ENCODE measurements at places on chromosomes 7 and 10.

DNA sequence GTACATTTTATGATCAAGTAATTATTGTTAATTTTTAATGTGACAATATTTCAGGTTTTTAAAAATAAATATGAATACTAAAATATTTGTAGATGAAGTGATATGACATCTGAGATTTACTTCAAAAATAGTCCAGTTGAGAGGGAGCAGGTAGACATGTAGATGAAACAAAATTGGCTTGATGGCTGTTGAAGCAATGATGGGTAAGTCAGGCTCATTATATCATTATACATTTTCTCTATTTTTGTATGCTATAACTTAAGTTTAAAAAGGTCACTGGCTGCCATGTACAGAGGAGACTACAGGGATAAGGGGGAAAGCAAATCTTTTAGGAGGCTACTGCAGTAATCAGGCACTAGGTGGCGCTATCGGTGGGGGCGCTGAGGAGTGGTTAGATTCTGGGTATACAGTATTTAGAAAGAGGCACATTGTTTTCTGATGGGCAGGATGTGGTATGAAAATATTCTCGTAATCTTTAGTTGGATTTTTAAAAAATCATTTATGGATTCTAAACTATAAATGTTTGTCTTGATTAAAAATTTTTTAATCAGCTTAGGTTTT, 189.8 kb upstream of the IMMP2L start:
- H3K27me3 ChIP-seq = no peaks in the 10 kb centered on the region
- no peaks in the 10 kb centered on the region for H3K36me3 ChIP-seq
- H3K4me3 ChIP-seq = no peak overlapping the region

DNA sequence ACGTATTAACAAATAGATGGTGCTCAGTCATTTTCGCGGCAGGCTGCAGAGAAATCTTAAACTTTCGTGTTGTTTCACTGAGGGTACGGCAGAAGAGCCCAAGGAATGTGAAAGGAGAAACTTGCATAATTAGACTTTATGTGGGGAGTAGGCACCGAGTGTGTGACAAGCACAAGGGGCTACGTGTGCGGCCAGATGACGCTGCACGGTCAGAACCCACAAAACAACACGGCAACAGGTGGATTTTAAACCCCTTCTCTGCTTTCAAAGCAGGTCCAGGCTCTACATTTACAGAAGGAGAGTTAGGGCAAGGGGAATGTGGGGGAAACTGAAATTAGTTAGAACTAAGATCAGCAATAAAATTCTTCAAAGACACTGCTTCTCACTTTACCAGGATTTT, 392 bp upstream of the UCN3 start:
- no peaks in the 10 kb centered on the region for H3K36me3 ChIP-seq
- H3K4me1 ChIP-seq = no peaks in the 10 kb centered on the region
- H3K27me3 ChIP-seq = peaks cover 32% of the 10 kb centered on the region
- no peak for DNase-seq
- no peak overlapping the region for H3K27ac ChIP-seq
- no peak overlapping the region for H3K4me3 ChIP-seq

DNA sequence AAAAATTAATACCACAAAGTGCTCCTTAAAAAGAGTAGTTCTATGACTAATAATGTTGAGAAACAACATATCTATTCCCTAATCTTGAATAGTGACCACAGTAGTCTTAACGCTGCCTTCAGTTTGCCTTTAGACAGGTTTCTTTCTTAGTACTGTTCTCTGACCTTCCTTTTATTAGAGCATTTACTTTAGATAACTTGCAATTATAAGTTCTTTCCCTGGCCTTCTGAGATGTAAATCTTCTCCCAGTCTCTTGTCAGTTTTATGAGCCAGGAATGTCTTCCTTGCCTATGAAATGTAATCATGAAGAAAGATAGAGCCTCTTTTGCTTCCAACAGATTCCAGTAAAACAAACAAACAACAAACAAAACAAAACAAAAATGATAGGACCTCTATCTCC, 1119.8 kb upstream of the LRRTM3 start:
- DNase-seq = no peak
- no peaks in the 10 kb centered on the region for H3K36me3 ChIP-seq
- H3K4me1 ChIP-seq = no peaks in the 10 kb centered on the region

DNA sequence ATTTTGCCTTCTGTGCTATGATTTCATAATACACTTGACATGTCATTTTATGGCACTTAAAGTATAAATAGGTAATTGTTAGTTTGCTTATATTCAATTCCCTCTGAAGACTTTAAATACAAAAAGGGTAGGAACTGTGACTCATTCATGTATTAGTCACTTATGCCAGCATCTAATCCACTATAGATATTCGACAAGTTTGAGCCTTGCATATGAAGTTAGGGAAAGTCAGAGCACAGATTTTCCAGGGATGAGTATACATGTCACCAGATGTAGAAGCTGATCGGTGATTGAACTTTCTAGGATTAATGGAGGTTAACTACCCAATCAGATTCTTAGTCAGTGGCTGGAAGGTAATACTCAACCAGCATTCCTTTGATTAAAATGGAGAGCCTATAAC, 1321.5 kb downstream of the XPNPEP1 start:
- DNase-seq = no peak
- no peak overlapping the region for H3K27ac ChIP-seq
- H3K4me1 ChIP-seq = no peaks in the 10 kb centered on the region
- no peaks in the 10 kb centered on the region for H3K36me3 ChIP-seq
- H3K4me3 ChIP-seq = no peak overlapping the region
- H3K27me3 ChIP-seq = no peaks in the 10 kb centered on the region

DNA sequence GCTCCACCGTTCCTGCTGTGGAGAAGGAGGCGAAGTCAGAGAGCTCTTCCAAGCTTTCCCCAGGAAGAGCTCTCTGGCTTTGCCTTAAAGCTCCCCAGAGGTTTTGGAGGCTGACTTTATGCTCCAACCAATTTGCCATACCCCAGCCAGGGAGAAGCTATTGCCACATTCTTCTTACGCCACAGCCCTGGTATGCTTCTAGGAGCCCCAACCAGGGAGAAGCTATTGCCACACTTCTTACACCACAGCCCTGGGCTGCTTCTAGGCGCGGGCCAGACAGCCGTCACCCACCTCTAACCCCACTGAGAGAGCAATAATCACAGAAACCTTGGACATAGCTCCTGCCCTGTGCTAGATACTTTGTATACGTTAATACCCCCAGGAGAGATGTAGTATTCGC, 951 bp downstream of the ELOVL3 start:
- no peak overlapping the region for H3K27ac ChIP-seq
- H3K27me3 ChIP-seq = peaks cover 25% of the 10 kb centered on the region
- no peaks in the 10 kb centered on the region for H3K36me3 ChIP-seq
- no peak overlapping the region for H3K4me3 ChIP-seq
- DNase-seq = no peak
- peaks cover 44% of the 10 kb centered on the region for H3K4me1 ChIP-seq

DNA sequence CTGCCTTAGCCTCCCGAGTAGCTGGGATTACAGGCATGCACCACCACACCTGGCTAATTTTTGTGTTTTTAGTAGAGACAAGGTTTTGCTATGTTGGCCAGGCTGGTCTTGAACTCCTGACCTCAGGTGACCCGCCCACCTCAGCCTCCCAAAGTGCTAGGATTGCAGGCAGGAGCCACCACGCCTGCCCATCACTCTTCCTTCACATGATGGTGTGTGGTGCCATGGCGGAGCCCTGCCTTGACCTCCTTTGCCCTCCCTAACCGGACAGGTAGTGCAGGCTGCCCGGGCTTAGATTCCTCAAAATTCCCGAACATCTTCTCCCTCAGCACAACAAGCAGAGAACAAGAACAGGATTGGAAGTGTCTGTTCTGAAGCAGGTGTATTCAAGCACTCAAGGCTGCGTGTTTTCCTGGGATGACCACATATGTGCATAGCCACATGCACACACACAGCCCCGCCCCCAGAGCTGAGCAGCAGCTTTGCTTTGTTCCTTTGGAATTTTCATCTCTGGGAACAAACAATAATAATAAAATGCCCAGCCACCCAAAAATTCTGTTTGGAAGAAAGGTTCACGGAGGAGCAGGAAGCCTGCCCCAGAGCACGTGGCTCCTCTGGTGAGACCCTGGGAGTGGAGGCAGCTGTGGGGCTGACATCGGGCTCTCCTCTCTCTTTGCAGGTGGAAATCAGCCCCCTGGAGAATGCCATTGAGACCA, 131.3 kb upstream of the NPS start:
- H3K27me3 ChIP-seq = no peaks in the 10 kb centered on the region
- DNase-seq = no peak
- H3K36me3 ChIP-seq = peaks cover 44% of the 10 kb centered on the region

GRCh38 chr10:68156373-68157185, 47.3 kb downstream of the MYPN start:
- peaks cover 21% of the 10 kb centered on the region for H3K4me1 ChIP-seq
- no peaks in the 10 kb centered on the region for H3K27me3 ChIP-seq
- no peaks in the 10 kb centered on the region for H3K36me3 ChIP-seq
- H3K27ac ChIP-seq = no peak overlapping the region

DNA sequence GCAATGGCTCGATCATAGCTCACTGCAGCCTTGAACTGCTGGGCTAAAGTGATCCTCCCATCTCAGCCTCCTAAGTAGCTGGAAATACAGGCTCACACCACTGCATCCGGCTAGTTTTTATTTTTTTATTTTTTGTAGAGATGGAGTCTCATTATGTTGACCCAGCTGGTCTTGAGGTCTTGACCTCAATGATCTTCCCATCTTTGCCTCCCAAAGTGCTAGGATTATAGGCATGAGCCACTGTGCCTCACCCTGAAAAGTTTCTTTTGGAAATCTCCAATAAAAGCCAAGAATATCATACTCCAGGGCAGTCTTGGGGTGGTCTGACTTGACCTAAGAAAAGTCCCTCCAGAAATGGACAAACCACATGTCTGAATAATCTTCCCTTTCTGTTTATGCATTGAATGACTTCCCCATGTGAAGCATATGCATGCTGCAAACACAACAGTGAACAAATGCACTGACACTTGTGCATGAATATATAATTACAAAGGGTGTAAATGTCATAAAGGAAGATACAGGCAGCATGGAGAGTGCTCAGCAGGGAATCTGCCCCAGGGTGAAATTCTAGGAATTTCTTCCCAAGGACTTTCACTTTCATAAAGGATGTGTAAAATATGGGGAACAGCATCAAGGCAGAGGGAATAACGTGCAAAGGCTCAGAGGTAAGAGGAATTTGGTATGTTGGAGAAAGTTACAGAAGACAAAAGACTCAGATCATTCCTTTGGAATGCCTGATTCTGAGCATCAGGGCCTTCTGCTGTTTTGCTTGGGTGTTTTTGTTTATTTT, 142.4 kb upstream of the LYZL1 start:
- H3K27me3 ChIP-seq = peaks cover 2% of the 10 kb centered on the region
- H3K4me1 ChIP-seq = peaks cover 5% of the 10 kb centered on the region
- no peak overlapping the region for H3K27ac ChIP-seq
- DNase-seq = no peak
- no peaks in the 10 kb centered on the region for H3K36me3 ChIP-seq
- H3K4me3 ChIP-seq = no peak overlapping the region

- DNase-seq = no peak
- H3K36me3 ChIP-seq = peaks cover 19% of the 10 kb centered on the region
- no peaks in the 10 kb centered on the region for H3K27me3 ChIP-seq
- peaks cover 60% of the 10 kb centered on the region for H3K4me1 ChIP-seq
Observed at GRCh38 chr7:151114151-151115090, 28.1 kb downstream of the AGAP3 start.

- peaks cover 6% of the 10 kb centered on the region for H3K36me3 ChIP-seq
- no peak overlapping the region for H3K27ac ChIP-seq
- no peaks in the 10 kb centered on the region for H3K27me3 ChIP-seq
- DNase-seq = no peak
- H3K4me1 ChIP-seq = peaks cover 6% of the 10 kb centered on the region
- H3K4me3 ChIP-seq = no peak overlapping the region
Observed at GRCh38 chr10:88901984-88902789, 22.1 kb downstream of the STAMBPL1 start.

GRCh38 chr7:10930551-10930950, 43.1 kb upstream of the PHF14 start:
- no peak overlapping the region for H3K4me3 ChIP-seq
- peaks cover 19% of the 10 kb centered on the region for H3K36me3 ChIP-seq
- no peak for DNase-seq
- H3K27ac ChIP-seq = no peak overlapping the region
- peaks cover 12% of the 10 kb centered on the region for H3K4me1 ChIP-seq

DNA sequence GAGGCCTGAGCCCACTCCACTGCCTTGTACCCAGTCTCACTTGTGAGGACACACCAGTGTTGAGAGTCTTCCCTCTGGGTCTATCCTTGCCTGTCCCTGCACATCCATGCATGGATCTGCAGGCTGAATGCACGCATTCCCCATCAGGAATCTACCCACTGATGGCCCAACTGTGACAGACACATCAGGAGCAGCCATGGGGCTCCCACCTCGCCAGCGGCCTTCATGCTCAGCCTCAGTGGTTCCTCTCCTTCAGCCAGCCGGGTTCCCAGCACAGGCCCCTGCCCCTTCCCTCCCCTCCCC, 21.3 kb downstream of the ANTXRL start:
- no peak overlapping the region for H3K4me3 ChIP-seq
- H3K4me1 ChIP-seq = peaks cover 31% of the 10 kb centered on the region

- DNase-seq = no peak
- no peaks in the 10 kb centered on the region for H3K4me1 ChIP-seq
- H3K36me3 ChIP-seq = no peaks in the 10 kb centered on the region
- H3K27ac ChIP-seq = no peak overlapping the region
Observed at GRCh38 chr10:9811601-9812000, 1206.1 kb upstream of the CELF2 start.

GRCh38 chr7:147804032-147804431, 786.5 kb upstream of the C7orf33 start:
- no peaks in the 10 kb centered on the region for H3K4me1 ChIP-seq
- H3K27ac ChIP-seq = no peak overlapping the region
- H3K27me3 ChIP-seq = no peaks in the 10 kb centered on the region
- H3K36me3 ChIP-seq = no peaks in the 10 kb centered on the region
- no peak overlapping the region for H3K4me3 ChIP-seq

DNA sequence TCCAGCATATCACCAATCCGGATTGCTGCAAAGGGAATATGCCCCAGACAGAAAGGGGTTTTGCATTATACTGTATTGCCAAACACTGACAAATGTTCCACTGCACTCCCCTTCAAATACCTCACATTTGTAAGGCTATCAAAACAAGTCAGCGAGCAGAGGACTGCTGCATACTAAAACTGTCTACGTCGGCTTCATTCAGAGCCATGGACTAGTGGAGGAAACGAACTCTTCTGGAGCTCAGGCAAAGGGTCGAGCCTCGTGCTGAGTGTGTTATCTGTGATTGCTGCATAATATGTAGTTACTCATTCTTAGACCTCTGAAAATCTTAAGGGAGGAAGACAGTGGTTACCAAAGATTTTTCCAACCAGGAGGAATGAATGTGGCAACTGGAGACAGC, 200.2 kb downstream of the DYNC1I1 start:
- H3K27ac ChIP-seq = no peak overlapping the region
- no peak overlapping the region for H3K4me3 ChIP-seq
- H3K27me3 ChIP-seq = no peaks in the 10 kb centered on the region
- DNase-seq = no peak
- no peaks in the 10 kb centered on the region for H3K36me3 ChIP-seq
- H3K4me1 ChIP-seq = no peaks in the 10 kb centered on the region

DNA sequence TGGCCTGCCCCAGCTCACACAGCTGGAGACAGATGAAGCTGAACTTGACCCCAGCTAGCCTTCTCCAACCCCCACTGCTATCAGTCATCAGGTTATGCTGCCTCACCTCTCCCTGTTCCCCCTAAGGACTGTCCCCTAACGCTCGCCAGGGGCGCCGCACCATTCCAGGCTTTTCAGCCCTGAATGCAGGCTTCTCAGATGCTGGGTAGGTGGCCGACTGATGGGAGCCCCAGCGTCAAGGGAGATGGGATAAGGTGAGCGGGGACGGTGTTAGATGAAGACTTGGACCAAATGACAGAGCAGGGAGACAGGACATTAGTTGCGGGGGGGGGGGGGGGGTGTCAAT, 15.8 kb upstream of the OPALIN start:
- H3K4me3 ChIP-seq = no peak overlapping the region
- DNase-seq = no peak
- H3K36me3 ChIP-seq = no peaks in the 10 kb centered on the region
- H3K27me3 ChIP-seq = peaks cover 43% of the 10 kb centered on the region
- H3K4me1 ChIP-seq = peaks cover 18% of the 10 kb centered on the region

Measured in suprapubic skin (tissue), 4 donors.